Stimulated activated CD8-positive, alpha-beta memory T cell treated with anti-CD3 and anti-CD28 coated beads, Interleukin-4, amount 100 ng/mL, for 24 hours (primary cell): ENCODE measurements at places on chromosomes 13 and 19.

DNA sequence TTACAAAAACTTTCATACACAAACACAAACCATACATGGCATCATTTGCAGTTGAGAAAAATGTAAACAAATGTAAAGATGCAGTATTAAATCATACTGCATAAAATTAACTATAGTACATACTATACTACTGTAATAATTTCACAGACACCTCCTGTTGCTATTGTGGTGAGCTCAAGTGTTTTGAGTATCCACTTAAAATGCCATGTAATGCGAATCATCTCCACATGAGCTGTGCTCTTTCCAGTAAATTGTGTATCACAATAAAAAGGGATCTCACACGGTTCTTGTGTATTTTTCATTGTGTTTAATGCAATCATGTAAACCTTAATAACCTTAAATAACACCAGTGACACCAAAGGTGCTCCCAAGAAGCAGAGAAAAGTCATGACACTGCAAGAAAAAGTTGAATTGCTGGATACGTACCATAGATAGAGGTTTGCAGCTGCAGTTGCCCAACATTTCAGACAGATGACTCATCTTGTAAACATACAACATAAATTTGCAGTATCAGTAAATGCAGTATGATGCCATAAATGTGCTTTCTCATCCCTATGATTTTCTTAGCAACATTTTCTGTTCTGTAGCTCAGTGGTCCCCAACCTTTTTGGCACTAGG lies 166.6 kb downstream of the RAP2A start:
- no peak for DNase-seq

DNA sequence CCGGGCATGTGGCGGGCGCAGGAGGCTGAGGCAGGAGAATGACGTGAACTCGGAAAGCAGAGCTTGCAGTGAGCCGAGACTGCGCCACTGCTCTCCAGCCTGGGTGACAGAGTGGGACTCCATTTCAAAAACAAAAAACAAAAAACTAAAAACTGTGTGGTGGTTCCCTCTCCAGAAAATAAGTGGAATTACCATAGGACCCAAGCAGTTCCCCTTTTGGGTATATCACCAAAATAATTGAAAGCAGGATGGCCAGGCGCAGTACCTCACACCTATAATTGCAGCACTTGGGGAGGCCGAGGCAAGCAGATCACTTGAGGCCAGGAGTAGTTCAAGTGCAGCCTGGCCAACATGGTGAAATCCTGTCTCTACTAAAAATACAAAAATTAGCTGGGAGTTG lies 15.7 kb upstream of the LDLR start:
- no peak for DNase-seq

- no peak for DNase-seq
Measured at GRCh38 chr13:97139691-97140090, 82.4 kb upstream of the MBNL2 start.

DNA sequence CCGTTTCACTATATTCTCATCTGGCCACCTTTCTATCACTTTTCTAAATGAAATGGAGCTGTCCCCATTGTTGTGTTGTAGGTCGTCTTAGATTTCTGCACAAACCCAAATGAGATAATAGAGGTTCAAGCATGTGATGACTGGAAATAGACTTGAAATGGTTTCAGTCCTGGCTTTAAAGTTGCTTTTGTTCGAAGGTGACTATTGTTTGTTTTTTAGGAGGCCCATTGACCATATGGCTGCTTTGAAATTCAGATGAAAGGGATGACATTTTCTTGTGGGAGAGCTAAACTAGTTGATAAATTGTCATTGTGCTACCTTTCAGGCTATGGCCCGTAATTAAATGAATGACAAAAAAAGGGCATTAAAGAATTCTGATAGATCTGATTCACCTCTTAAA lies 583.7 kb downstream of the GPC6 start:
- no peak for DNase-seq

DNA sequence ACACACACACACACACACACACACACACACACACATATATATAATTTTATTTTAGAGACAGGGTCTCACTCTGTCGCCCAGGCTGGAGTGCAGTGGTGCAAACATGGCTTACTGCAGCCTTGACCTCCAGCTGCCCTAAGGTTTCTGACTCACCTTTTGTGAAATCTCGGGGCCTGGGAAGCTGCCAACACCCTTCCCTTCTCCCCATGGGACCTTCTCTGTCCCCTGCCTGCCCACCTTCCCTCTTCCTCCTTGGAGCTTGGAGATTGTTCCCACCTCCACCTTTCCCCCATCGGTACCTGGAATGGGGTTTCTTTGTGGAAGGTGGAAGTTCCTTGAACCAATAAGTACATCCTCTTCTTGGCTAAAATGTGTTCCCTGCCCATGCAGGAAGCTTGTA lies 6.3 kb downstream of the ARRDC5 start:
- DNase-seq, result no peak
